ENCODE measurements at places on chromosomes 3 and 15.

DNA sequence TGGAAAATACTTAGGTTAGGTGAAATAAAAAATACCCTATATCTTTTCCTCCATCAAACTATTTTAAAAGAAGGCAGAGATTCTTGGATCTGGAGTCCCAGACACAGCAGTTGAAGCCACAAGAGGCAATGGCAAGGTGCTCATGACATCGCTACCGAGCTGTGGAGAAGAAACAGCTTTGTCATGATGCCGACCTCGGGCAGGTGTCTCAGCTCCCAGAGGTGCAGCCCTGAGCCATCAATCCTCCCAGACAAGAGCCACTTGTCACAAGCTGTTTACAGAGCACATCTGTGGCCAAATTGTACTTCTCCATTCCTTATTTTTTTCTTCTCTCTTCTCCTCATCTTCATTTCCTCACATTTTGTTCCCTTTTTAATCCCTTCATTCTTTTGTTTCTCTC is 50.8 kb downstream of the GPR176 start:
- no peak for DNase-seq

- DNase-seq = no peak
Measured at GRCh38 chr15:61841466-61841865, 218.8 kb downstream of the VPS13C start.

DNA sequence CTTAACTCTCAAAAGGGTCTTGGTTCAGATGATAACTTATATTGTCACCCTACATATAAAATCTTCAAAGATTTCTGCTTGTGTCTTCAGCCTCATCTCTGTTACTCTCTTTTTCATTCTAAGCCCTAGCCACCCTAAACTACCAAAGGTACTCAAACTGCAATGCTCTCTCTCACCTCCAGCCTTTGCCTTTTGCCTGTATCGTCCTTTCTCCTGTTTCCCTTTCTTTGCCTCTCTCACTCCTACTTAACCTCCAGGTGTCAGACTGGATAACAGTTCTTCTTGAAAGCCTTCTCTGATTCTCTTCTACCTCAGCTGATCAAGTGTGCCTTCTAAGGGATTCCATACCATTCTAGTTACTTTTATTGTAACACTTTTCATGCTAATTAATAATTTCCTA is 149.8 kb downstream of the SERPINI1 start:
- no peak for DNase-seq

- no peak for DNase-seq
Measured at GRCh38 chr15:58458076-58458475, 26.3 kb downstream of the LIPC start.

- peak; percentile 37 for DNase-seq
Measured at GRCh38 chr3:56870436-56870835, 68.7 kb upstream of the ARHGEF3 start.

DNA sequence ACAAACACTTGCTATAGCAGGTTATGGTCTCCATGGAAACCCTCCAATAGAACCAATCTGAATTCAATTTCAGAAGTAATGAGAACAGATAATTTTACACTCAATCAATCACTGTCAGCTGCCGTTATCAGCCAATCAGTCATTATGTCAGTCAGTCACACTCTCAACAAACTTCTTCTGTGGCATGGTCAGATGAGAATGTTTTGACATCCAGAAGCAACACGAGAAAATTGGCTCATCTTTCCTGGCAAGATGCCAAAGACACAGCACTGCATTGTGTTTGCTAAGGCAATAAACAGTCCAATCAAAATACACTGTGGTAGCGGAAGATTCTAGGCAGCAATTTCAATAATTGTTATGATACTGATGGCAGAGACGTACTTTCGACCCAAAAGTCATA is 190.7 kb downstream of the RORA start:
- DNase-seq = peak; percentile 90

Measured in choroid plexus epithelial cell (primary cell).